ENCODE measurements at places on chromosomes 5 and 9.
A peak's percentile ranks its signal among the peaks of the same experiment; 100 is the strongest.

DNA sequence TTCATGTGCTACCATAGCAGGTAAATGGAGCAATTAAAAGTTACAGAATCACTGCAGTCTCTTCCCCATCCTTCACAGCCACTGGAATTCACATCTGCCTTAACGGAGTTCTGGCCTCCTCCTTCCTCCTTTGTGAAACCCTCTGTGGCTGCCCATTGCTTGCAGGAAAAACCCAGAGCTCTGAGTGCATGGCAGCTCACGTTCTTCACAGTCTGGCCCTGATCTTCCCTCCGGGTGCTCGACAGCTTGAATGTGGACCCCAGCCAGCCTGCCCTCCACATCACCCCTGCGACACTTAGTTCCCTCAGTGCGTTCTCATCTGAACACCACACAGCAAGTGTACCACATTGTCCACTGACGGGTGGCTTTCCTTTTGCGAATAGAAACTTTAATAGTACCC lies 63.2 kb upstream of the RUFY1 start:
- DNase-seq, result no peak

DNA sequence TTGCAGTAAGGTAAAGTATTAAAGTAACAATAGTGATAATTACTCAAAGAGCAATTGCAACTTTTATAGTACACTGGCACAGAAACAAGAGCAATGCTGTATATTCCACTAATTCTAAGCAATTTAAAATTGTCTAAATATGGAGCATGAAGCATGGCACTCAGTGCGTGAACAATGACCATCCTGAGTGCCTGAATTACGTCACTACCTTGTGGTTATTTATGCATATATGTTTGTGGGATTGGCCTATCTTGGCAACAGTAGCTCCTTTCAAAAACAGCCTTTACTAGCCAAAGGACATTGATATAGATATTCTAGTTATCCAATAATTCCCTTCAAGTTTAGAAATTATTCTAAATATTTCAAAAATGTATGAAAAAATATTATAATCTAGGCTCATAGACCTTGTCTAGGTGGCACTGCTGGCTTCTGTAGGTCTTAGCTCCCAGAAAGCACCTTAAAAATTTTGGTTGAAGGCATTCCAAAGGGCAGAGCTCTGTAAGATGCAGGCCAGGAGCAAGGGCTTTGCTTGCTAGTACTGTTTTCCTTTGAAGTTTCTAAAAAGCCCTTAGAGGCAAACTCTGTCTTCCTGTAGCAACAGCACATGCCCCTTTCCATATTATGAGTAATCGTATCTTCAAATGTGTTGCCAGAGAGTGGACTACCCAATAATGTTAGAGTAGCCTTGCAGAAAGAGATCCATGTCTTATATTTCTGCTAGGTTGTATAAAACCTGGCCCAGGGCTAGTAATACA lies 719.3 kb downstream of the NR2F1-AS1 start:
- no peak for DNase-seq

GRCh38 chr5:102921341-102922044 lies 166.4 kb downstream of the PAM start:
- no peak for DNase-seq

DNA sequence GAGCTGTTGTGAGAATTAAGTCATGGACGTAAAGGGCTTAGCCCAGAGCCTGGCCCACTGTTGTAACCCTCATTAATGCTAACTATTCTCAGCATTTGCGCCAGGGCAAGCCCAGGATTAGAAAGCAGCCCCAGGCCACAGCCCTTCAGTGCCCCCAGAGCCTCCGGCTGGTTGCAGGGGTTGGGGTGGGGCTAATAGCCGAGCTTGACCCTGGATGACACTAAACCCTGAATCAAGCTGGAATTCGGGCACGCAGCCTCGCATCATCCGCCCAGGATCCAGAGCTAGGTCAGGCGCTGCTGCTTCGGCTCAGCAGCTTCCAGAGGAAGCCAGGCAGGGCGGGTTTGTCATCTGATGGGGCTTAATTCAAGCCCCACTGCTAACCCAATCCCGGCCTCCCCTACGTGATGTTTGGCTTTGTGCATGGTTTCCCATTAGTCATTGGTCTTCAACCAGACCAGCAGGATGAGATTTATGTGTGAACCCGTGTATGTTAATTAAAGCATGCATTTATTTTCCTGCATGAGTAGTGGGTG lies 1.2 kb upstream of the MEGF9 start:
- no peak for DNase-seq

- no peak for DNase-seq
Observed at GRCh38 chr9:97484134-97484533, 17.3 kb upstream of the TMOD1 start.

DNA sequence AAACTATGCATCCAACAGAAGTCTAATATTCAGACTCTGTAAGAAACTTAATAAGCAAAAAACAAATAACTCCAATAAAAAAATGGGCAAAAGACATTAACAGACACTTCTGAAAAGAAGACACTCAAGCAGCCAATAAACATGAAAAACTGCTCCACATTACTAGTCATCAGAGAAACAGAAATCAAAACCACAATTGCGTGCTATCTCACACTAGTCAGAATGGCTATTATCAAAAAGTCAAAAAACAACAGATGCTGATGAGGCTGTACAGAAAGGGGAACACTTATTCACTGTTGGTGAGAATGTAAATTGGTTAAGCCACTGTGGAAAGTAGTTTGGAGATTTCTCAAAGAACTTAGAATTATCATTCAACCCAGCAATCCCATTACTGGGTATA lies 101.2 kb upstream of the TRIM32 start:
- no peak for DNase-seq

- DNase-seq, result no peak
Observed at GRCh38 chr9:86512929-86513328, 158.7 kb upstream of the TUT7 start.

GRCh38 chr5:179825655-179826182 lies 5.0 kb downstream of the SQSTM1 start:
- DNase-seq, result no peak

GRCh38 chr9:72586388-72587130 lies 65.2 kb downstream of the TMC1 start:
- DNase-seq, result peak; percentile 37

DNA sequence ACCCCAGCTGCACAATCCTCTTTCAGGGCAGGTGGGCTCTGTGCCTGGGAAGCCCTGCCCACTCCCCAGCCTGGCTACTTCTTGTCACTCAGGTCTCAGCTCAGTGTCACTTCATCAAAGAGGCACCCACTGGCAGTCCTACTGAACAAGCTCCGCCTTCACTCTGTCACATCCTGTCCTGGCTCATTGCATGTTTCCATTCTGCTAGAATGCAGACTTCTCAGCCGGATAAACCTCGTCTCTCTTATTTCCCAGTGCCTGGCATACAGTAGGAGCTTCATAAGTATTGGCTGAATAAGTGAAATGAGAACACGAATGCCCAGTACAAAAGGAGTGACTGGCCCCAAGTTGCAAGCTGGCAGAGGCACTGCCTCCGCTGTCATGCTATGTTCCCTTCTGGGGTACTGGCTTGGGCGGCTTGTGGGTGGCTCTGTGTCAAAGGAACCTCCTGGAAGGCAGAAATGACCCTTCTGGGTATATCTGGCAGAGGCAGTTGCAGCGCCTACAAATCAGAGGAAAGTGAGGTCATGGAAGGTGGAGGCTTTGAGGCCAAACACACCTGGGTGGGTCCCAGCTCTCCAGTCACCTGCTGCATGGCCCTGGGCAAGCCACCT lies 98.3 kb upstream of the PHYKPL start:
- no peak for DNase-seq

DNA sequence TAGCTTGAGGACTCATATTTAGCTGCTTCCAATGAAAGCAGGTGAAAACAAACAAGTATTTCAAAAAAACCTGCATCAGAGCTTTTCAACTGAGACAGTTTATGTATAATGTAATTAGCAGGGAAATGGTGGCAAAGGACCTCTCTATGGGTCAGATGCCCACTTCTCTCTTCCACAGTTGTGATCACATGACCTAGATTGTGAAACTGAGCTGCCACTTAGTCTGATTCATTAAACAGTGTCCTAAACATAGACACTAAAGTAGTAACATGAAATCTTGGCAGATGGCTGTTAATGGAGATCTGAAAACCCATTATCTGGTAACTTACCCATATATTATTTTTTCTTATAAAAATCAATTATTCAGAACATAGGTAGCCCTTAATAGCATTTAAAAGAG lies 663.6 kb upstream of the RIOK2 start:
- DNase-seq, result no peak

- peak; percentile 40 for DNase-seq
Observed at GRCh38 chr5:174317256-174317894, 271.9 kb downstream of the NSG2 start.

DNA sequence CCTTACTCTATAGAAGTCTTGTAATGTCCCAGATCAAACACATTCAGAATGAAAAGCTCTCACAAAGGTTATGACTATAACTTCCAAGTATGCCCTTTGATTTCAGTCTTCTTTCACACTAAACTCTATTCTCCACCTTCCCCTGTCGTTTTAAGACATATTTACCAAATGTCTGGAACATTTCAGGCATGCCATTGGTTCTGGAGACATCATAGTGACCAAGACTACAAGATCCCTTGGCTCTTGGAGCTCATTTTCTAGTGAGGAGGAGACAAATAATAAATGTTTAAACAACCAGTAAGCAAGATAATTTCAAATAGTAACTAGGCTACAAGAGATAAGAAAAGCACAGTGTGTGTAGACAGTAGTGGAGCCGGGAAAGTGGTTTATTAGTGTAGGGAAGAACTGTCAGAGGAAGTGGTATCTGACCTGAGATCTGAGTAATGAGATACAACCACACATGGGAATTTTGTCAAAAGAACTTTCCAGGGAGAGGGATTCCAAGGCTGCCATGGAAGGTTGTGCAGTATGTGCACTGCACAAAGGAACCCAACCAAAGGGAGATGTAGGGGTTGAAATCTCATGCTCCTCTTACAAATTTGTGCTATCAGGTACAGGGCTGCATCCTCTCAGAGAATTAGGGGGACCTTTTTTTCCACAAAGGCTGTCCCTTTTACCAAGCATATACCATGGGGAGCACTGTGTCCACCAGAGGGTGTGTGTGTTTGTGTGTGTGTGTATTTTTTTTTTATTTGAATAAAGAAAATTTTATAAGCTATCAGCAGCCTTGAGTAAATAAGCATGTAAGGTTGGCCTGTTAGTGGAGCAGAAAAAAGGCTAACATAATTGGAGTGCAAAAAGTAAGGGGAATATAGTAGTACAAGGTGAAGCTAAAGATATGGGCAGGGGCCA lies 1279.1 kb upstream of the WWC1 start:
- DNase-seq, result no peak

DNA sequence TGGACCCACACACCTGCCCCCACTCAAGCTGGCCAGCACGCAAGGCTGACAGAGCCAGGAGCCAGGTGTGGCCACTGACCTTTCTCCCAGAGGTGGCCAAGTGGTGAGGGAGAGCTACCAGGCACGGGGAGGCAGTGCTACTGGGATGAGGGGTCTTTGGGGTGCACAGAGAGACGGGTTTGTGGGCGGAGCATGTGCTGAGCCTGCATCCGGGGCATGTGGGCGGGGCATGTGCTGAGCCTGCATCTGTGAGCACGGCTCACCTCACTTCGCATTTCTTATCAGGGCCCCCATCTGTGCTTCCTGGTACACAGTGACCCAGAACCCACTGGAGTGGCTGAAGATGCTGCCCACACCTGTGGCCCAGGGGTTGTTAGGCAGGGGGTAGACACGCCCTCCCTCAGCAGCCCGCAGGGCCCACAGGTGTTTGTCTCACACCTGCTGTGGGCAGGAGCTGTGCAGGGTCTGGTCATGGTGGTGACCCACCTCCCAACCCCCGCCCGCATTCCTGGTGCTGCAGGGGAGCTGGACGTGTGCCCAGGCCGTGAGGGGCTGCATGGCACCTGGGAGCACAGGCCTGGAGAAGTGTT lies 21.5 kb downstream of the CCDC187 start:
- DNase-seq, result no peak

DNA sequence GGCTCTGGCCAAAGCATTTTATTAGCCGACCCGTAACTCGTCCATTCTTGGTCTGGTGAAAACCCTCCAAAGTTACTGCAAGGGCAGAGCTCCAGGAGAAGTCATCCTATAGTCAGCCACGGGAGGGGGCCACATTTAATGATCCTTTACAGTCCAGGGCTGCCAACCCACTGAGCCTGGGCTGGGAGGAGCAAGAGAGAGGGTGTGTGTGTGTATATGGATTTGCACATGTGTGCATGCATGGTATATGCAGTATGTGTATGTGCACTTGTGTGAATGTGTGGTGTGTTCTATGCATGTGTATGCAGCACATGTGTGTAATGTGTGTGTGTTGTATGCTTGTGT lies 4.2 kb upstream of the RASGEF1C start:
- DNase-seq, result no peak

GRCh38 chr5:89827359-89827758 lies 582.2 kb downstream of the CETN3 start:
- no peak for DNase-seq

GRCh38 chr5:109907189-109907588 lies 217.5 kb downstream of the MAN2A1 start:
- no peak for DNase-seq

DNA sequence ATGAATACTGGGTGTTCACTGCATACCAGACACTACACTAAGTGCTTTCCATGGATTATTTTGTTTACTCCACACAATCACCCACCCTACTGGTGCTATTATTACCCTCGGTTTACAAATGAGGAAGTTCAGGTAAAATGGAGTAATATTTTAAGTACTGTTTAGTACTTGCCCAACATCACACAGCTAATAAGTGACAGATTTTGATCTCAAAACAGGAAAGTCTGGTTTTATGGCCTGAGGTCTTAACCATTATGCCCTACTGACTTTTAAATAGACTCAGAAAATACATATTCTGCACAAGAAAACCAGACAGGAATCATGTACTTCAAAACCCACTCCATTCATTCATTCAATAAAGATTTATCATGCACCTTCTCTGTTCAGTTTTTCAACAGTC lies 431.0 kb upstream of the TLE4 start:
- DNase-seq, result no peak

GRCh38 chr5:10333154-10334006 lies 20.1 kb upstream of the MARCHF6 start:
- DNase-seq, result no peak

DNA sequence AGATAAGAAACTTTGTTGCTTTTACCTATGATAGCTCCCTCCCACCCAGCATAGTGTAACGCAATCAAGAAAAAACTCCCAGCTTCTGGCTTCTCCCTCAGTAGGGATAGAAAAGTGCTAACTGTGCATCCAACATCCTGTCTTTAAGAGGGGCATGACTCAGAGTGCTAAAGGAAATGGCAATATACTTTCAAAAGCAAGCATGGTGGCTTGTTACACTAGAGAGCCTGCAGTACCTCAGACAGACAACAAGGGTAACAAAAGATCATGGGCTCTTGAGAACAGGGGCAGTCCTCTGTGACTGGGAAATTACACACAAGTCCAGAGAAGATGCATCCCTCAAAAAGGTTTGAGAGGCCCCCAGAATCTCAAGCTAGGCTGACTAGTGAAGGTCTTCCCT lies 37.8 kb downstream of the PRELID2 start:
- DNase-seq, result no peak

DNA sequence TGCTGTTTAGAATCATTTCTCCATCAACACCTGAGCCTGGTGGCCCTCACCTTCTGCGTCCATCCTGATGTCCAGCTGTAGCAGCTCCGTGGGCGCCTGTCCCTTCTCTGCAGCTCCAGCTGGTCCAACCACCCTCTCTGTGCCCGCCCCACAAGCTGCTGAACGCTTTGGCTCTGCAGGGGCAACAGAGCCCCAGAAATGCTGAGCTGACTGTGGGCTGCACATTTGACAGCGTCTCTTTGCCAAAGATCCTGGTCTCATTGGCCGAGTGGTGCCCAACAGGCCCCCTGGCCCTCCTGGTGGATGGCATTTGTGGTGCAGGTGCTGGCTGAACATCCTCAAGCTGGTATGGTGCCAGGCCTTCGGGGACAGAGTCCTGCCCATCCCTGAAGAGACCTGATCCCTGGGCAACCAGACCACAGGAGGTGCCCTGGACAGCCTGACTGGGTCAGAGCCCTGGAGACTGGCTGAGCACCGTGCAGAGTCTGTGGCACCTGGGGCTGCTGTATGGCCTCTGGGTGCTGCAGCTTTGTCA lies 25.3 kb upstream of the CEP72 start:
- no peak for DNase-seq
